ENCODE measurements at places on chromosomes 13 and 19.

DNA sequence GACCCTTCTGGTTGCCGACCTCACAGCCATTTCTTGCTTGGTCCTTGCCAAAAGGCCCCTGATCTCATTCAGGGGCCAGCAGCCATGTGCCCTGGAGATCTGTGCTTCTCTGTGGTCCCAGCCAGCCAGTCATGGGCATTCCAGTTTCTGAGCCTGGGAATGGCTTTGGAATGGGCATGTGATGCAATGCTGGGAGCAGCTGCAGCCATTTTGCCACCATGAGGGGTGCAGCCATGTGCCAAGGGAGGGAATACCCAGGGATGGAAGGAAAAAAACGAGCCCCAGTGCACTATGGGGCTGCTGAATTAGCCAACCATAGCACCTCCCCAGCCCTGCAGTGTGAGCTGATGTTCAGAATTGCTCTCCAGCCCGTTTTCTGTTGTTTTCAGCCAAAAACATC, 26.3 kb downstream of the F2RL3 start:
- DNase-seq = no peak

GRCh38 chr19:35907377-35907745, 734 bp downstream of the TYROBP start:
- DNase-seq = no peak

DNA sequence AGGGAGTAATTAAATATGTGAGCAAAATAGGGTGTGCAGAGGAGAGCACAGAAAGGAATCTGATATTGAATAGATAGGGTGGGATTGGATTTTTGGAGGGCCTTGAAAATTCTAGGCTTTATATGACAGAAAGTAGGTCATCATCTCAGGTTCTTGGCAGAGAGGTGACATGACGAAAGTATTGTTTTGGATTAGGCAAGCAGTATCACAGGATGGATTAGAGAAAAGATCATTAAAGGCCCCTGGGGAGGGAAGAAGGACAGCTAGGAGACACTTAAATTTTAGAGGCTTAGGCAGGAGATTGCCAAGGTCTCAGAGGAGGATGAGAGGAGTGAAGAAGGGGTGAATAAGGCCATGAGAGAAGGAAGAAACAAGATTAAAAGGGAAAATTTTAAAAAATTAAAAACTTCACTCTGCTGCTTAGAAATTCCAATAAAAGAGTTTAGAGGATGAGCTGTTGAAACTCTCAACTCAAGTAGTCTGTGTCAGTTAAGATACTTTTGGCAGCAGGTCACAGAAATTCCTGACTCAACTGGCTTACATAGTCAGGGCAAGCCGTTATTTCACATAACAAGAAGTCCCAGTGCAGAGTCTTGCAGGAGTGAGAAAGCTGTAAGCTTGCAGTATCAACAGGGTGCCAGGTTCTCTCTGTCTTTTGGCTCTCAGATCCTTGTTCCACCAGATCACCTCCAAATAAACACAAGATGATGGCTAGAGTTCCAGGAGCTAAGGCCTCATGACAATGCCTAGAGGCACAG, 8.8 kb downstream of the GPC6 start:
- DNase-seq = no peak

DNA sequence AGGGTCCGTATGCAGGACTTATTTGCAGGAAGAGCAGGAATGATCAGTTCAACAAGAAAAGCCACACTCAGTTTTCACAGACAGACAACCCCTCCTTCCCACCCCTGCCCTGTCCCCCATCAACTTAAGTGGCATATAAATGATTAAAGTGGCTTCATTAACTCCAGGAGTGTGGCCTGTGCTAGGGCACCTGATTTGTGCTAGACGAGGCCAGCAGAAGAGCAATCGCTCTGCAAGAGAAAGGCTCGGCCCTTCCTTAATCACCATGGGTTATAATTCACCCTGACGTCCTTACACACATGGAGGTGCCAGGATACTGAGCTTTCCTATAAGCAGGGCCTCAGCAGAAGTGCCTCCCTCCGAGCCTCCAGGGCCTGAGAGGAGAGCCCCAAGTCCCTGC, 14.6 kb downstream of the C19orf12 start:
- DNase-seq = no peak

GRCh38 chr13:83386609-83387008, 495.7 kb downstream of the SLITRK1 start:
- no peak for DNase-seq

GRCh38 chr19:15112385-15112784, 5.2 kb downstream of the SYDE1 start:
- DNase-seq = peak; percentile 34

GRCh38 chr13:97280478-97280877, 58.3 kb downstream of the MBNL2 start:
- no peak for DNase-seq

- DNase-seq = no peak
These were observed 32.0 kb downstream of the LTBP4 start for GRCh38 chr19:40633207-40633606.

DNA sequence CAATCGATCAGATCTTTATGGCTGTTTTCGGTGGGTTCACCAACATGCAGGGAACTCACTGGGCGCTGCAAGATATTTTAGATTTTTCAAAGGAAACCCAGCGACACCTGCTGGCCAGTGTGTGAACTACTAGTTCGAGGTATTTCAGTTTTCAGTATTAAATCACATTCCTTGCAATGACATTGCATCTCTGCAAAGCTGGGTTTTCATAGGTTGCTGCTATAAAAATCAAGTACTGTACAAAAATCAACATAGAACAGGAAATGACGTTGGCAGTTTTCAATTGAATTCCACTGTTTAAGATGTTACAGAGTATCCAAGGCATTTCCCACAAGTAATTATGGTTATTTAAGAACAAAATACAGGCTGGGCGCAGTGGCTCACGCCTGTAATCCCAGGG, 17.6 kb downstream of the LIG1 start:
- peak; percentile 81 for DNase-seq

- no peak for DNase-seq
These were observed 344.0 kb downstream of the KCTD12 start for GRCh38 chr13:76542176-76542575.

DNA sequence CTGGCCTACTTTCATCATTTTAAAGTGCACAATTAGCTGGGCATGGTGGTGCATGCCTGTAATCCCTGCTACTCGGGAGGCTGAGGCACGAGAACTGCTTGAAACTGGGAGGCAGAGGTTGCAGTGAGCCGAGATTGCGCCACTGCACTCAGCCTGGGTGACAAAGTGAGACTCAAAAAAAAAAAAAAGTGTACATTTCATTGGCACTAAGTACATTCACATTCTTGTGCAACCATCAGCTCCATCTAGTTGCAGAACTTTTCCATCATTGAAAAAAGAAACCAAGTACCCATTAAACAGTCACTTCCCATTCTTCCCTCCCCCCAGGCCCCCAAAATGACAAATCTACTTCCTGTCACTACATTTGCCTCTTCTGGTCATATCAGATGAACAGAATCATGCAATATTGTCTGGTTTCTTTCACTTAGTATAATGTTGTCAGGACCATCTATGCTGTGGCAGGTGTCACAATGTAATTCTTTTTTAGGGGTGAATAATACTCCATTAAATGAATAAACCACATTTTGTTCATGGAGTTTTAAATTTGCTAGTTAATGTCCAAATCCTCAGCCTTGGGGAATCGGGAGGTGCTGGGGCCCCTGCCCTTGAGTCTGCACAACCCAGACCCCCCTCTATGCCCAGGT, 7.4 kb upstream of the SIGLEC11 start:
- DNase-seq = no peak

- no peak for DNase-seq
These were observed 6.4 kb upstream of the CACTIN start for GRCh38 chr19:3632739-3633558.

DNA sequence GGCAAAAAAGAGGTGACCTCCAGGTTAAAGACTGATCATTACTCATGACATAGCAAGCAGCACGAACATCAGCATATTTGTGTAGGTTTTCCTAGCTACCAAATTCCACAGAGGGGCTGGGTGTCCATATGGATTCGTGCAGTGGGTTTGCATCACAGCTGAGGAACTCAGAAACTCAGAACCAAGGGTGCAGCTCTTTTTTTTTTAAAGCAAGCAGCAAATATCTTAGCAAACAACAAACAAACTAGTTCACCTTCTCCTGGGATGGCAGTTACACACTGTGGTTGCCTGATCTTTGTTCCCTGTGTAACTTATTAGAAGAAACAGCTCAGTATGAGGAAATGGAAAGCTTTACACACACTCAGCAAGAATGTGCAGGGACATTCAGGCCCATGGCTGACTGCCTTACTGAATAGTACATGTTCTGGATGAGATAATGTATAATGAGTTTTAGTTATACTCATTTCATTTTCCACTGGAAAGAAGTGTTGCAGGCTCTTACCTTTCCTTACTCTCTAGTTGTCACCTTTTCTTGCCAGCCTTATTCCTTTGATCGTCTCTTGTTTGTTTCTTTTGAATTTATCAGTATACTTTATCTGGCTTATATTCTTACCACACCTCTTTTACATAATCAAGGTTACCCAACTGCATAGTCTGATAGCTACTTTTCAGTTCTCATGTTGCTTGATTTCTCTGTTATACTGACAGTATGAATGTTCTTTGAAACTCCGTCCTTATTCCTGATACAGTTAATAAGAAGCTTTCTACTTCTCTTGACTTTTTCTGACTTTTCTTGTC, 4.3 kb downstream of the NDFIP2 start:
- DNase-seq = peak; percentile 17

DNA sequence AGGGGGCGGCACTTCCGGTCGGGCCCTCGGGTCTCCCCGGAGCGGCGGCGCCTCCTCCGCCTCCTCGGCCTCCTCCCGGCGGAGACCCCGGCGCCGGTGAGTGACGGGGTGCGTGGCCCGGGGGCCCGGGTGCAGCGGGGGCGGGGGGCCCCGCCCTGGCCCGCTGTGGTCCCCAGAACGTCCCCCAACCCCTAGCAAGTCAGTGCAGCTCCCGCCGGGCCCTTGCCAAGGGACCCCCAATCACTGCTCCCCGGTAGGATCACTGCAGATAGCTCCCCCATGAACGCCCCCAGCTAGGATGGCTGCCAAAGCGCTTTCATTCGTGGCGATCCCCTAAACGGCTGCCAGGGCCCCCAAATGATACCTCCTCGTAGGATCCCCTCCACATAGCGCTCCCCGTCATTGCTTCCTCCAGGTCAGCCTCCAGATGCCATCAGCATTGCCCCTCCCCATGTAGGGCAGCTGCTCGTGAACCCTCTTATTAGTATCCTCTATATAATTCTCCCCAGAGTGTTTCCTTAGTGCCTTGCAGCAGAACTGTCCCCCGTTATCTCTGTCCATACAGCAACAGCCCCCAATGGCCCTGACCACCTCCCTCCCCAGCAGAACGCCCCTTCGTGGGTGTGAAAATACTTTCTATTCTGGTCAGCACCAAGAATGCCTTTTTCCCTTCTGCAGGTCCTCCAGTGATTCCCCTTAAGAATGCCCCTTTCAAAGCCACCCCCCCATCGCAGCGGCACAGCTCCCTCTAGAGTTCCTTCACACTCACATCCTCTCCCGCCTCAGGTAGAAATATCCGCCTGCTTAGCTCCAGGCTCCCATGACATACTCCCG, at the start of gene ZNF865:
Gene ZNF865, plus strand, starts transcription at position 11 of the 834 bp plus-strand sequence. CDS start 7,972 bp downstream, outside the sequence.
- DNase-seq = peak; percentile 88

DNA sequence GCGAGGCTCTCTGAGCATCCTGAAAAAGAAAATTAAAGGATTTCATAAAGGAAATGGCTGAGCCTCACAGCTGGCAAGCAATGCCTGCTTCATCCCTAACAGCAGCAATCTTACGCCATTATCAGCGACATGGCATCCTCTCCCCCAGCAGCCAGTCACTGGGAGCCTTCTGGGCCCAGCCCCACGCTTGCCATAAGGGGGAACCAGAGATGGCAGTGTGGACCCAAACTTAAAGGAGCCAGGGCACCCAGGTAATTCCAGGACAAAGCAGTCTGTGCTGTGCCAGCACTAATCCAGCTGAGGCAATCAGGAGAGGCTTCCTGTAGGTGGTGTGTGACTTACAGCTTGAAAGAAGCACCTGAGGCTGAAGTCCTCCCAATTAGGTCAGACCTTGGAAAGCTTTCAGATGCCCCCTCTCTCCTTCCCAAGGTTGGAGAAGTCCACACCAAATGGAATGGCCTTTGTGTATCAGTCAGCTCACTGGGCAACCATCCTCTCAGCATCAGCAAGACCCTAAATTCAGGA, 10.3 kb downstream of the VSTM2B start:
- DNase-seq = no peak

DNA sequence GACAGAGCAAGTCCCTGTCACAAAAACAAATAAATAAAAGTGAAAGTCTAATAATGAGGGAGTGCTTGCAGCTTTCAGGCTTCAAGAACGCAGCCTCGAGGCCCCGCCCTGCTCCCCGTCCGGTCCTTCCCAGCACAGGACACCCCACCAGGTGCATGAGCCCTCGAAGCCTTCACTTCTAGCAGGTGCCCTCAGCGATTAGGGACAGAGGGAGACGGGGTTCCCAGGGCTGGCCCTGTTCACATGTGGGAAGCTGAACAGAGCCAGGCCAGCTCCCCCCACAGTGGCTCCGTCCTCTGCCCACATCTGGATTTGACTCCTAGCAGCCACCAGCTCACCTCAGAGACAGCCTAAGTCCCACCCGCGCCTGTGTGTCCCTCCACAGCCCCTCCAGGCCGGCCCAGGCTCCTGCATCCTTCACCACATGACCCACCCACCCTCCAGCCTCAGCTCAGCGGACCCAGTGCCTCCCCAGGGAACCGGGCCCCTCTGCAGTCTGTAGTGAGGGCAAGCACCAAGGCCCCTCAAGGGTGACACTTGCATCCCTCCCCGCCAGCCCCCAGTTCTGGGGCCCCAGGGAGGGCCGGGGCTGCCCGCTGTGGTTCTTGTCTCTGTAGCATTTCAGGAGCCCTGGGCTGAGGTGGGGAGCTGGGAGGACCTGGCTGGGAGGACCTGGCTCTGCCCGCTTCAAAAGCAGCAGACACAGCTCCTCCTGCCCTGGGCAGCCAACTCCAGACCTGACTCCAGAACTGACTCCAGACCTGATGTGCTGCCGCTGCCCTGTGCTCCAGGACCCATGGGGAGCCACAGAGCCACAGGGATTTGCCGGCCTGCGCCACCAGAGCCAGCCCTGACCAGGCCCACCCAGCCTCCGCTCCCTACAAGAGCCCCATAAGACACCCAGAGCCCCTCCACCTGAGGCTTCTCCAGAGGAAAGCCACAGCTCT, 27.2 kb downstream of the GPX4 start:
- no peak for DNase-seq

DNA sequence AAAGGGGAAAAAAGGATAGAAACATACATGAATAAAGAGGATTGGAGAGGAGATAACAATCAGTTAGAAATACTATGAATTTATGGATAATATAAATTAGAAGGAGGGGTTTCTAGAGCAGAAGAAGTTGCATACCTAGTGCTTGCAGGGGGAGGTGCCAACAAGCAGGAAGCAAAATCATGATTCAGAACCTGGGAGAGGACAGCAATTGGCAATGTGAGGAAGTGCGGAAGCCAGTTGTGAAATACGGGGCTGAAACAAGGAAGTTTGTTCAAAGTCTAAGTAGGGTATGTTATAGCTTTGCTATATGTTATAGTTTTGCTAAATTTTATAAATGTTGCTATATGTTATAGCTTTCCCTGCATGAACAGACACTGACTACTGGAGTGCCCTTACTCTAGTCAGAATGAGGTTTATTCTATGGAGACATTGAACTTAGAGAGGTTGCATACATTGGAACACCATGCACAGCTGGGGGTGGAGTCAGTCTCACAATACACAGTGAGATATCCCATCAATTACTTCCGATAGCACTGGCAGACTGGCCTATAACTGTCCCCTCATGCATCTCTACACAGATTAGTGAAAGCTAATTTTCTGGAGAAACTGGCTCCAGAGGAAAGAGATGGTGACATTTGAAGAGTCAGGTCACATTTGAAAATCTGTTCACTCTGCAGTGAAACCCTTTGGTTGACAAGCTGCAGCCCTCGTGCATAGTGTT, 92.1 kb downstream of the GPC6 start:
- DNase-seq = no peak

GRCh38 chr13:50649211-50649610, 194.3 kb downstream of the DLEU7 start:
- DNase-seq = no peak

GRCh38 chr13:78045916-78046315, 127.3 kb upstream of the EDNRB start:
- no peak for DNase-seq

All from A549 (cell line).